ENCODE measurements at places on chromosomes 12 and 14.
A peak's percentile ranks its signal among the peaks of the same experiment; 100 is the strongest.

GRCh38 chr14:104290756-104291122, 152.4 kb downstream of the KIF26A start:
- no peak overlapping the region for H3K4me3 ChIP-seq
- H3K36me3 ChIP-seq = no peaks in the 10 kb centered on the region
- no peaks in the 10 kb centered on the region for H3K4me1 ChIP-seq
- DNase-seq = peak; percentile 59

DNA sequence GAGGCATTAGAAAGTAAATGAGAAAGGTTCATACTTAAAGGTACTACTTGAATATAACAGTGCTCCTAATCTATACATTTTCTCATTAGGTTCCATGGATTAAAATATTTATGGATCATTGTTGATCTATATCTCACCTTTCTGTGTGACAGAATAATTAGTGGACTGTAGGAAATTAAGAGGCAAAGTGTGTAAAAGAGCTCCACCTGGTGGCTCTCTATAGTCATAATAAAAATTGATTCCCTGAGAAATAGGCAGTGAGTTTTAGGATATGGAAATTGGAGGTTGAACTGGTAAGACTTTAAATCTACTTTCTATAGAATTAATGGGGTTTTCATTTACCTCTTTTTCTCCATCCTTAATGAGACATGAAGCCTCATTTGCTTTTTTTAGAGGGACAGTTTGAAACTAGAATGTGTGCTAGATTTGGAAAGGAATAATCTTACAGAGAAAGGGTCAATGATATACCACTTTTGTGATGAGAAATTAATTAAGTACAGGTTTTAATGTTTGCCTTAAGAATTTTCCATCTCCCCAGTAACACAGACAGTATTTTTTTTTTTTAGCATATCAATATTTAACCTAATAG, 11.8 kb upstream of the DERA start:
- no peak overlapping the region for H3K27ac ChIP-seq
- no peak overlapping the region for H3K4me3 ChIP-seq
- peaks cover 65% of the 10 kb centered on the region for H3K36me3 ChIP-seq
- H3K4me1 ChIP-seq = no peaks in the 10 kb centered on the region

- H3K36me3 ChIP-seq = no peaks in the 10 kb centered on the region
- H3K4me1 ChIP-seq = no peaks in the 10 kb centered on the region
- no peak overlapping the region for H3K4me3 ChIP-seq
- no peak overlapping the region for H3K27ac ChIP-seq
These were observed 674.8 kb downstream of the TMTC2 start for GRCh38 chr12:83361475-83361874.

DNA sequence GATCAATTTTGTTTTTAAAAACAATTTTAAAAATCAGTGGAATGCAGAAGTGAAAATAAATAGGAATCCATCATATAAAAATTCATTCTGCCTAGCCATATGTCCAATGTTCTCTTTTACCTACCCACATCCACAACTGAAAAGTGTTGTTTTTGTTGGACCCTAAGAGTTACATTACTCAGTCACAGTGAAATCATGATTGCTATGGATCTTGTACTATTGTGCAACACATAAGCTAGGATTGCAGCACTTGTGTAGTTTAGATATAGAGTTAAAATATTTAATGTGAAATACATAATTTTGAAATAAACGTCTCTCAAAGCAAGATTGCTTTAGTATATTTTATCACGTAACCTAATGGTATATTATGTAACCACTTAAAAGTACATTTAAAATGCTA, 213.3 kb upstream of the CLEC14A start:
- DNase-seq = no peak
- no peak overlapping the region for H3K27ac ChIP-seq
- peaks cover 3% of the 10 kb centered on the region for H3K4me1 ChIP-seq
- no peak overlapping the region for H3K4me3 ChIP-seq
- H3K36me3 ChIP-seq = no peaks in the 10 kb centered on the region

GRCh38 chr12:94207849-94208621, 59.7 kb downstream of the PLXNC1 start:
- H3K4me3 ChIP-seq = no peak overlapping the region
- no peaks in the 10 kb centered on the region for H3K27me3 ChIP-seq
- DNase-seq = no peak
- no peaks in the 10 kb centered on the region for H3K36me3 ChIP-seq
- H3K27ac ChIP-seq = no peak overlapping the region

DNA sequence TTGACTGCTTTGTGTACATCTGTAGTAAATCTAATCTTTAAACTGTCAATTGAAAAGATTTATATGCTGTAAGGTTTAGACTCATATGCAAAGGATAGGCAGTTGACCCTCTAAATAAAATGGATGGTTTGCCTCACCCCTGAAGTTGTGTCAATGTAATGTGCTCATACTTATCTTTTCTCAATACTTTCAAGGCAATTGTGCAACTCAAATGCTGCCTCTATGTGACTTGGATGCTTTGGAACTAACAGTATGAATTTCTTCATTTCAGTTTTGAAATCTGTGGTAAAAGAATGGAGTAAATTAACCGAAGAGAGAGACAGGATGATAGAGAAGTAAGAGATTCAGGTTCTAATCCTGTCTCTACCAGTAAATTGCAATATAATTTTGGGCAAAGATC, 9.7 kb downstream of the PDE6H start:
- H3K27me3 ChIP-seq = no peaks in the 10 kb centered on the region
- no peak overlapping the region for H3K27ac ChIP-seq
- H3K36me3 ChIP-seq = no peaks in the 10 kb centered on the region
- H3K4me3 ChIP-seq = no peak overlapping the region
- H3K4me1 ChIP-seq = no peaks in the 10 kb centered on the region

- no peaks in the 10 kb centered on the region for H3K27me3 ChIP-seq
- peak overlapping the region; percentile 71 for H3K27ac ChIP-seq
- peaks cover 18% of the 10 kb centered on the region for H3K4me1 ChIP-seq
- H3K36me3 ChIP-seq = peaks cover 19% of the 10 kb centered on the region
These were observed 483 bp downstream of the POC1B start for GRCh38 chr12:89525305-89525823.

GRCh38 chr12:96091833-96092232, 56.4 kb upstream of the LTA4H start:
- no peak for DNase-seq
- no peak overlapping the region for H3K27ac ChIP-seq
- H3K4me3 ChIP-seq = no peak overlapping the region
- H3K4me1 ChIP-seq = peaks cover 13% of the 10 kb centered on the region
- no peaks in the 10 kb centered on the region for H3K27me3 ChIP-seq

DNA sequence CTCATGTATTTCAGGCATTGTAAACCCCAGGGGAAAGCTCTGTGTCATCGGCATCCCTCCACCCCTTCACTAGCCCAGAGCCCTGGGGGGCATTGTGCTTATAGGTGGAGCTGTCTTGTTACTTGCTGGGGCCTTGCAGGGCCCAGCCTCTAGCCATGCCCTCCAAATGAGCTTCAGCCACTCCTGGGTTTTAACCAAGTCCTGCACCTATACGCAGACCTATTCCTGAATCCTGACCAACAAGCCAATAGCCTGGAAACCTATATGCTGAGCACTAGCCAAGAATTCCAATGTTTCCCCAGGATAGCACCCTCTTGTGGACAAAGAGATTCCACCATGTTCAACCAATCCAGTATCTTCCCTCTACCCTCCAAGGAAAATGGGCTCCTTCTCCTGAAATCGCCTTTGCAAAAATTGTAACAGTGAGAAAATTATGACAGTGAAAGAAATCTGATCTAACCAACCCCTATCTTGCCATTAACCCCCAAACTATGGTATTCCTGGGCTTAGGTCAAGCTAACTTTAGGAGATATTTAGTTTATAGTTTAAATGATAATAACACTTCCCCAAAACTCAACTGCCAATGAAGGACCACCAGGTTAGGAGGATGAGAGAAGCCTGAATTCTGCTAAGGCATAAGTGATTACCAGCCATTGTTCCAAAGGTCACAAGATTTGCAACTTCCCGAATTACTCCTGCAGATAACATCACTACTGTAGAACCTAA, 55.5 kb downstream of the TTC7B start:
- DNase-seq = no peak
- H3K4me1 ChIP-seq = peaks cover 4% of the 10 kb centered on the region
- H3K27me3 ChIP-seq = no peaks in the 10 kb centered on the region
- no peaks in the 10 kb centered on the region for H3K36me3 ChIP-seq
- H3K4me3 ChIP-seq = no peak overlapping the region
- H3K27ac ChIP-seq = no peak overlapping the region

GRCh38 chr12:34376133-34376799, 354.0 kb downstream of the ALG10 start:
- no peak overlapping the region for H3K27ac ChIP-seq
- no peaks in the 10 kb centered on the region for H3K36me3 ChIP-seq
- DNase-seq = no peak
- H3K27me3 ChIP-seq = no peaks in the 10 kb centered on the region
- H3K4me3 ChIP-seq = no peak overlapping the region

GRCh38 chr14:50773632-50774541, 57.1 kb downstream of the NIN start:
- H3K36me3 ChIP-seq = peaks cover 38% of the 10 kb centered on the region
- peak overlapping the region; percentile 60 for H3K27ac ChIP-seq
- H3K27me3 ChIP-seq = no peaks in the 10 kb centered on the region
- no peak for DNase-seq

DNA sequence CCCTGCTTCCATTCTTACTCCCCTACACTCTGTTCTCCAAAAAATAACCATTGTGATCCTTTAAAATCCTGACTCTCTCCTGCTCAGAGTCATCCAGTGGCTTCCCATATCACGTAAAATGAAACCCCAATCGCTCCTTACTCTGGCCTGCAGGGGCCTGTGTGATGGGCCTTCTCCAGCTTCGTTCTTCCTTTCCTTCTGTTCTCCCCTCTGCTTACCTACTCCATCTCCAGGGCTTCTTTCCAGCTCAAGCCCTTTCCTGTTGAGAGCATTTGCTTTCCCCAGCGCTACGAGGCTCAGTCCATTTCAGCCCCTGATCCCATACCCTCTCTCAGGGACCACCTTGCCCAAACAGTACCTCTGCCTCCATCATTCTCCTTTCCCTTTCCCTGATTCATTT, 144.4 kb upstream of the ARHGAP5 start:
- no peak overlapping the region for H3K27ac ChIP-seq
- H3K4me3 ChIP-seq = no peak overlapping the region
- peaks cover 29% of the 10 kb centered on the region for H3K4me1 ChIP-seq
- H3K36me3 ChIP-seq = no peaks in the 10 kb centered on the region
- no peaks in the 10 kb centered on the region for H3K27me3 ChIP-seq

- no peaks in the 10 kb centered on the region for H3K36me3 ChIP-seq
- DNase-seq = no peak
- H3K27me3 ChIP-seq = no peaks in the 10 kb centered on the region
- H3K4me3 ChIP-seq = no peak overlapping the region
These were observed 59.6 kb upstream of the CPSF6 start for GRCh38 chr12:69179786-69180185.

DNA sequence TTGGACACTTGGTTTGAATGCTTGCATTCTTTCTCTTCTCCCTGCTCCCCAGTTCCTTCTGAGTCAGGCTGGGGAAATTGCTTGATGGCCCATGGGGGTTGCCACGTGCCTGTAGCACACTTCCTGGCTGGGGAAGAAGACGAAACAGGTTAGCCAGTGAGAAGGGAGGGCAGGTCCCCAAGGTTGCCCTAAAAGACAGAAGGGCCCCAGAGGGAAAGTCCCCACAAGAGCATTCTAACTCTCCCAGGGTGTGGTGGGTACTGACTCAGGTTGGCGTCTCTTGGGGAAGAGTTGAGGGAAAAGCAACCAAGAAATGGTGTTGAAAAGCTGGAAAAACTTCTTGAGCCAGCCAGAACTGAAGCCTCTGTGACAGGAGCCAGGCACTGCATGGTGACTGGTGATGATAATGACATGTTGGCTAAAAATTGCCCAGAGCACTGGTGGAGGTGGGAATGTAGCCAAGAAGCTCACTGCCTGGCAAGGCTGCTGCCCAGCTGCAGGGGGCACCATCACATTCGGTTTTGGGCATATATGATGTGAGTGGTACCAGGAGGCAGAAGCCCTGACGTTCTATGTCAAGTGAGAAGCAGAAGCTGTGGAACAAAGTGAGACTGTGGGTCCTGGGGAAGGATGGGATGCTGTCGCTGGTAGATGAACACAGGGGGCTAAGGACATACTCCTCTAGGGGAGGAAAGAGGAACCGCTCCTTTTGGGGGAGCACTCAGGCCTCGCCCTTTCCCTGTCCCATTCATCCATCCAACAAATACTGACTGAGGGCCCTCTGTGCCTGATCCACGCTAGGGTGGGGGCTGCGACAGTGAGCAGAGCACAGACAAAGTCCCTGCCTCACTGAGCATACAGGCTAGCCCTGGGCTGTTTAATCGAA, 8.1 kb upstream of the RABGGTA start:
- no peak overlapping the region for H3K27ac ChIP-seq
- no peak overlapping the region for H3K4me3 ChIP-seq
- no peaks in the 10 kb centered on the region for H3K27me3 ChIP-seq
- H3K36me3 ChIP-seq = no peaks in the 10 kb centered on the region
- DNase-seq = no peak
- H3K4me1 ChIP-seq = peaks cover 18% of the 10 kb centered on the region

DNA sequence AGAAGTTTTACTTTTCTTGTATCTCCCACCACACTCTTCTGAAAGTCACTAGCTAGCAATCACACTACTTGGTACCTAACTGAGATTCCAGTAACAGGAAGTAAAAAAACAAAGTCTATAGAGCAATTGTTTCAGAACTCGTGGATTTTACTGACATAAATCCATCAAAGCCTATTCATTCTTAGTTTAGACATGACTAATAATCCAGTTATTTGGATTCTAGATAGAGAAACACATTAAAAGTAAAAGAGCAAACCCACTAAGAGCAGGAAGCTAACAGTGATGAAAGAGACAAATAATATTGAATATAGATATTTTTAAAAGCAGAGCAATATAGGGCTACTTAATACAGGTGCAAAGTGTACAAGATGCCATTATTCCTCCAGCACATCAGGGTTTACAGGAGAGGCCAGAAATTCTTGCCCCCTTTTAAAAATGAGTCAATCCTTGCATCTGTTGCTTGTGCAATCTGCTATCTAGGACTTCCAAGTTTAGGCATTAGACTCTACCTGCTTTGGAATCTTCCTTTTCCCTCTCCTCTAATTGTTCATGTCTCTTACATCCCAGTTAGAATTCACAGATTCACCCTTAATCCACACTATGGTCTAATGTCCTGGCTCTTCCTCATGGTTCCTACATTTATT, 6.0 kb downstream of the HEATR5A start:
- H3K27me3 ChIP-seq = no peaks in the 10 kb centered on the region
- peaks cover 3% of the 10 kb centered on the region for H3K36me3 ChIP-seq
- peaks cover 28% of the 10 kb centered on the region for H3K4me1 ChIP-seq
- H3K4me3 ChIP-seq = no peak overlapping the region
- peak overlapping the region; percentile 45 for H3K27ac ChIP-seq

- no peaks in the 10 kb centered on the region for H3K27me3 ChIP-seq
- H3K4me1 ChIP-seq = peaks cover 9% of the 10 kb centered on the region
- no peaks in the 10 kb centered on the region for H3K36me3 ChIP-seq
- peak overlapping the region; percentile 56 for H3K27ac ChIP-seq
These were observed 62.8 kb downstream of the HRK start for GRCh38 chr12:116818341-116818856.

DNA sequence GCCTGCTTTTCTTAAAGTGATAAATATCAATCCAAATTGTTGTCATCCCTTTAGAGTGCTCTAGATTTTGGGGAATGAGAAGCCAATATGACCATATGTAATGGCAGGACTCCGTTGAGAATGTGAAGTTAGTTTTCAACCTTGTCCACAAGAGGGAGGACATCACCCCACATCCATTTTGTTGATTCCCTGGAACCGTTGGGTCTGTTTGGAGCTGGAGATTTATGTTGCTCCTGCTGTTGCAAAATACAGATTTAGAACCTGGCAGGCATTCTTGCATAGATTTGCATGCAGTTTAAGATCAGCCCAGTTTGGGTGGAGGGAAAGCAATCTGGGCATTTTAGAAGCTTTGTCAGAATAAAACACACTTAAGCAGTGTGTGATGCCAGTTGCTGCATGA, 620.1 kb downstream of the NRXN3 start:
- DNase-seq = no peak
- H3K4me3 ChIP-seq = no peak overlapping the region
- H3K27ac ChIP-seq = no peak overlapping the region
- no peaks in the 10 kb centered on the region for H3K36me3 ChIP-seq

All from RWPE2 (cell line).